ENCODE measurements at places on chromosomes 1 and 21.
A peak's percentile ranks its signal among the peaks of the same experiment; 100 is the strongest.

GRCh38 chr21:41876928-41877652, 2.1 kb downstream of the PRDM15 start:
- DNase-seq: no peak

DNA sequence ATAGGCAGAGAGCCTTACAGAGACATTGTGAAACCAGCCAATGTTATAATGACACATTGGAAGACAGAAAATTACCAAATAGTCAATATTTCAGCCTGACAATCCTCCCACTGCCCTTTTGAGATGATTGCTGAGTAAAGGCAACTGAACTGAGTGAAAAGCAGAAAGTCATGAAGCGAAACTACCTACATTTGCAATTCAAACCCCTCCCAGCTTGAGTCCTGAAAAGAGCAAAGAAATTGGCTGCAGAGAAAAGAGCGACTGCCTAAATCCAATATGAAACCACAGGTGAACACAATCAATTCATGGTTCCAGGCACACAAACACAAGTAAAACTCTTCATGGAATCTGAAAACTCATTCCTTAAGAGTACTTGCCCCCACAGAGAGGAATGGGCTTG, 143.4 kb upstream of the CHRM3 start:
- DNase-seq: no peak

- no peak for DNase-seq
Measured at GRCh38 chr1:63005812-63006211, 221.9 kb downstream of the ATG4C start.

- no peak for DNase-seq
Measured at GRCh38 chr1:26401891-26402290, 8.7 kb upstream of the LIN28A start.

DNA sequence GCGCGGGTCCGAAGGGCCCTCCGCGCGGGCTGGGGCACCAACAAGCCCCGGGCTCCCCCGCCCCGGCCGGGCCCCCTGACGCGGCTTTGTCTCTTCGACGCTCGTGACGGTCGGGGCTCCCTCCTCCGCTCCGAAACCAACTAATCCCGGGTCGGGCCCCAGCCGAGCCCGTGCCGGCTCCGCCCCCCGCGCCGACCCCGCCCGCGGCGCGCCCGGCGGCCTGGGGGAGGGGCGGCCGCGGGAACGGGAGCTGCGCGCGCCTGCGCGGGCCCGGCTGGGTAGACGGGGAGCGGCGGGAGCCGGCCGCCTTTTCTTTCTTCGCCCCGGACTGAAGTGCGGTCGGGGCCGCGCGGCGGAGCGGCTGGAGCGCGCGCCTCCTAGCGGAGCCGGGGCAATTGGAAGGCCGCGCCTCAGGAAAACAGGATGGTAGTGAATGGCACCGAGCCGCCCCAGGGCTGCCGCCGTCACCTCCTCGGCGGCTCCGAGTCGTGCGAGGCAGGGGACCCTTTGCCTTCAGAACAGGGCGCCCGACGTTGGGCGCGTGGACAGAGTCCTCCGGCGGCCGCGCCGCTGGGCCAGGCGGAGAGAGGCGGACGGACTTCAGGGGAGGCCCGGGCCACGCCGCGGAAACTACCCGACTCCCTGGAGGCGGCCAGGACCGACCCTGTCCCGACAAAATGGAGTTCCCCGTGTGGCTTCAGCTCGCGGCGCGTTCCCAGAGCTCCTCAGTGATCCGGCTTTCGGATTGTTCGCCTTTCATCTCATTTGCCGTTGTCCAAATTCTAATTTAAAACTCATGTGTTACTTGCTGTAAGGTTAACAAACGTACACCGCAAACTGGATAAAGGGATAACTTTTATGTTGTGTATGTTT, at the start of gene TP53BP2:
Gene TP53BP2 (minus strand): TSS at position 138 of the 873 bp plus-strand sequence. CDS start 267 bp downstream, outside the sequence.
- DNase-seq: peak; percentile 93

DNA sequence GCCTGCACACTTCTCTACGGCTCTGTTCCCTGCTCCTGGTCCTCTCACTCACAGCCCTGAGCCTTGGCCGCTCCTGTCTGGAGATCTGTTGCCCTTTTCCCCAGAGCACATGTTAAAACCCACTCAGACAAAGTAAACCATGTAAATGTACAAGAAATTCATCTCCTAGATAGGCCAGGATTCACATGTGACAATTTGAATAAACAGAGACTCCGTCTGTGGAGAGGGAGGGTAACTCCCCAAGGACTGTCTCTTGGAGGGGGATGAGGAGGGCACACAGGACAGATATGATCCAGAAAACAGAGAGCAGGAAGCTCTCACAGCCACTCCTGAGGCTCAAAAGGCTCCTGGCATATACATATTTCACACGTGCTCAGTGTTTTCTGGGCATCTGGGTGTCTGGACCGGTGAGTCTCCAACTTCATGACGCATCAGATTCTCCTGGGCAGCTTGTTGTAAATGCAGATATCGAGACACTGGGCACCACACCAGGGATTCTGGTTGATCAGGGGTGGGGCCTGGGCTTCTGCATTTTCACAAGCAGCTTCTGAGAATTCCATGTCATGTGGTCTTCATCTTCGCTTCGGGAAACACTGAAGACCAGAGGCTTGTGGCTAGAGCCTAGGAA, 6.4 kb upstream of the KAZN start:
- DNase-seq: no peak

GRCh38 chr1:191857600-191857999, 300.7 kb upstream of the RGS18 start:
- DNase-seq: no peak

DNA sequence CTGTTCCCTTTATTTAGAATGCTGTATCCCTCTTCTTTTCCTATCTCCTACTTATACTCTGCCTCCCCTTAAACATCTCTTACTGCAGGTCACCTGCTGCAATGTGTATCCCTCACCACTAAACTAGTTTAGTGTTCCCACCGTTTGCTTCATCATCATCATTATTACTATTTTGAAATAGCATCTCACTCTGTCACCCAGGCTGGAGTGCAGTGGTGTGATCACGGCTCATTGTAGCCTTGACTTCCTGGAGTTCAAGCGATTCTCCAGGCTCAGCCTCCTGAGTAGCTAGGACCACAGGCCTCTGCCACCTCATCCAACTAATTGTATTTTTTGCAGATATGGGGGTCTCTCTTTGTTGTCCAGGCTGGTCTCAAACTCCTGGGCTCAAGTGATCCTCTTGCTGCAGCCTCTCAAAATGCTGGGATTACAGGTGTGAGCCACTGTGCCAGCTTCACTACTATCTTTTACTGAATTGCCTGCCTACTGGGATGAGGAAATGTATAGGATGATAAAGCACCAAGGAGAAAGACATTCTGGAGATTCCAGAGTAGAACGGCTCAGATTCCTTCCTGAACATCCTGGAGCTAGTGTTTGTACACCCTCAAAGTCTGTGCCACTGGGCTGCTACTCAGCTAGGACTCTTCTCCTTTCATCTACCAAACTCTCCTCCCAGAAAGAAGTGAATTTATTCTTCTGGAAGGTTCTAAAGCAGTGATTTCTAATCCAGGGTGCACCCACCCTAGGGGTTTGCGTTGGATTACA, 8.6 kb upstream of the IFNAR1 start:
- no peak for DNase-seq

GRCh38 chr1:88433556-88433955, 250.5 kb upstream of the PKN2 start:
- DNase-seq: no peak

DNA sequence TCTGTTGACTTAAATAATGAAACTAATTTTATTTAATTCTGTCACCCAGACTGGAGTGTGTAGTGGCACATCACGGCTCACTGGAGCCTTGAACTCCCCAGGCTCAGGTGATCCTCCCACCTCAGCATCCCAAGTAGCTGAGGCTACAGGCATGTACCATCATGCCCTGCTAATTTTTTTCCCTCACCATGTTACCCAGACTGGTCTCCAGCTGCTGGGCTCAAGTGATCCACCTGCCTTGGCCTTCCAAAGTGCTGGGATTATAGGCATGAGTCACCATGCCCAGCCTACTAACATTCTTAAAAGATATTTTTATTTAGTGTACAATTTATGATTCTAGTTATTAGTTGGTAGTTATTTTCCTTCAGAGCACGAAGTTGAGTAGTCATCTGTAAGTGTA, 49.5 kb downstream of the NRDC start:
- peak; percentile 40 for DNase-seq

DNA sequence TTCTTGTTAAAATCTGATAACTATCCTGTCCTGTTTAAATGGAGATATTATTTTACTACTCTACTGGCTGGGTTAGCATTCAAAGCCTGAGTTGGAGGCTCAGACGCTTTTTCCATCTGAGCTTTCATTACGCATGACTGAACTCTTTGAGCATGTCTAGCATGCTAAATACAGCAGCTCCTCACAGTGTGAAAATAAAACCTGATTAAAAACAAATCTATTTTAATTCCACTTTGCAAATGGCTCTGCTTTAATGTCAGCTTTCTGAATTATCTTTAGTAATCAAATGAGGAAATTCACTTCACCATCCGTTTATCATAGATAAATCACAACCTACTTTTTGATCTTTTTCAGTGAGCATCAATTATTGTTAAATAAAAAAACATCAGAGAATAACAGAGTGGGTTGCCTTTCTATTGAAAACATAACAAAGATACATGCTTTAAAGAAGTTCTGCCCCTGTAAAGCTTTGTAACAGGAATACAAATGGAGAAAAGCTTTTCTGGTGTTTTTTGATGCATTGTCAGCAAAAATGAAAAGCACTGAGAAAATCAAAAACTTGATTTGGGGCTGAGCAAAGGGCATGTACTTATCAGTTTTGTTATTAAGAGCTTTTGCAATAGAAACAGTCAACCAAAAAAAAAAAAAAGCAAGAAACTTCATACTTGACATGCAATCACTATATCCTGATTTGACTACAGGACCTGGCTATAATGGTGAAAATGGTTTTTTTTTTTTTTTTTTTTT, 3.5 kb upstream of the SPEN start:
- DNase-seq: no peak

DNA sequence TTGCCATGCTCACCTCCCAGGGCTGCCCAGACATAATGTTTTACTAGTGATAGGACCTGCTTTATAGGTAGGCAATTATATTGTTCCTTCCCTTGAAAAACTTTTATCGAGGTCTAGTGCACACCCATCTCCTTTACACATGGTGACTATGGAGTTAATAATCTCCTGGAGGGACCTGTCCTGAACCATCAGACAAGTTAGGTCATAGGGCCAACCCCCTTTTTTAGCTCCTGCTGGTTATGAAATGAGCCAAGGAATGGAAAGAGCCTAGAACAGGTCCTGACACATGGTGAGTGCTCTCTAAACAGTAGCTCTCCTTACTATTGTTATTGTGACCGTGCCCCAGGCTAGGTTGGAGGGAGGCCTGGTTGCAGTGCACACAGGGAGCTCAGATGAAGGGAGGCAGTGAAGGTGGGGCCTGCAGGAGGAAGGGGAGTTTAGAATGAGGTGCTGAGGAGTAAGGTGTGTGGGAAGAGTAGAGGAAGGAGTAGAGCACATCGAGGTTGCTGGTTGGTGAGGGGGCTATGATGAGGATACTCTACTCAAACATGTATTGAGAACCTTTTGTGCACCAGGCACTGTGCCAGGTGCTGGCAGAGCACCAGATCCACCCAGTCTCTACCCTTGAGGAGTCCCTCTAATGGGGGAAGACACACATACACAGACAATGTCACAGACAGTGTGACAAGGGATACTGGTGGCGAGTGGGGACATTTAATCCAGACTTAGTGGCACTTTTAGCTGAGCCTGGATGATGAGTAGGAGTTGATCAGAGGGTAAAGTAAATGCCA, 14.1 kb upstream of the LMNA start:
- no peak for DNase-seq

- no peak for DNase-seq
Measured at GRCh38 chr1:106344494-106344893, 712.0 kb upstream of the PRMT6 start.

GRCh38 chr1:118954301-118954905, 33.7 kb downstream of the TBX15 start:
- DNase-seq: no peak

DNA sequence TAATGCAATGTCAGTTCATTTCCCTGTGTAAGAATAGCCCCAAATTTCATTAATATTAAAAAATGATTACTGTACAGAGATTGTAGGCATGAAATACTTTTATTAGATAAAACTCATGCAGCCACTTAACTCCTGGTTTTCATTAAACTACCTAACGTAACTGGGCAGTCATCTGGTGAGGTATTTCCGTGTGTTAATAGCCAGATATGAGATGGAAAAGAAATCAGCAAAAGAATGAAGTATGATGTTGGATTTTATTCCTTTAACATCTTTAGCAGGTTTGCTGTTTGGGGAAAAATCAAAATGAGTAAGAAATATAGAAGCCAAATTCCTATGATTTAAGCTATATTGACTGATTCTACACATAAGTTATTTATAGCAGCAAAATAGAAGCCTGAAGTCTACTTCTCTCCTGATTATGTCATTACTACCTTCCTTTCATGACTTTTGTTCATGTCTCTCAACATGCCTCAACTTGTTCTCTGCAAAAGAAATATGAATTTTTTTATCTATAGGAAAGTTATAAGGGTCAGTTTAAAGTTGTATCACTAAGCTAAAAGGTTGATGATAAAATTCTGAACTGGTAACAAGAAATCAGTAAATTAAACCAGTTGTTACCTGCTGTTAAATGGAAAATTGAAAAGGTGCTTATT, 42.6 kb downstream of the CCDC18 start:
- no peak for DNase-seq

DNA sequence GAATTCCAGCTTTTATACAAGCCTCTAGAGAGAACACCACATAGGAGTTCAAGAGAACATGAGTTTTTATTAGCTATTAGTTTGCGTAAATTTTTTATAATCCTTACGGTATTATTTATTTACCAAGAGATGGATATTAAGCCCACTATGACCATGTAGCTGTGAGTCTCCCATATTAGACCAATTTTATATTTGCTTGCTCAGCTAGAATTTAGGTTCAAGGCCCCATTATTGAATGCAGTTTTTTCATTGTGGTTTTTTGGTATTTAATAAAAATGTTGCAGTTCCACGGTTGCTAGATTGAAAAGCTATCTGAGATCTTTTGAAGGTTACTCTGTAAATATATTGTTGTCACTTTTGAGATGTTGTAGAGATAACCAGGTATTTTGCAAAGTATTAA, 2.9 kb downstream of the PPP1R8 start:
- no peak for DNase-seq

DNA sequence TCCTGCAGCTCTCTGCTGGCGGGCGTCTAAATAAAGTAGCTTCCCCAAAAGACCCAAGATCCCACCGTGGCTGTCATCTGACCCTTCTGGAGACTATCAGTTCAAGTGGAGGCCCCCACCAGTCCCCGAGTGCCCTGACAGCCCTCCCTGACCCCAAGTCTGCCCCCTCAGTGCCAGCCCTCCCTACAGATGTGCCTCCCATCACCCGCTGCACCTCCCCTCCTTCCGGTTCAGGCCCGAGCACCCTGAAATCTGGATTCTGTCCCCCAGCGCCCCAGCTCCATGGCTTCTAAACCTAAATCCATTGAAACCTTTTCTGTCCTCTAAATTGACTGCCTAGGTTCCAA, 595 bp downstream of the IL10RB start:
- DNase-seq: no peak

DNA sequence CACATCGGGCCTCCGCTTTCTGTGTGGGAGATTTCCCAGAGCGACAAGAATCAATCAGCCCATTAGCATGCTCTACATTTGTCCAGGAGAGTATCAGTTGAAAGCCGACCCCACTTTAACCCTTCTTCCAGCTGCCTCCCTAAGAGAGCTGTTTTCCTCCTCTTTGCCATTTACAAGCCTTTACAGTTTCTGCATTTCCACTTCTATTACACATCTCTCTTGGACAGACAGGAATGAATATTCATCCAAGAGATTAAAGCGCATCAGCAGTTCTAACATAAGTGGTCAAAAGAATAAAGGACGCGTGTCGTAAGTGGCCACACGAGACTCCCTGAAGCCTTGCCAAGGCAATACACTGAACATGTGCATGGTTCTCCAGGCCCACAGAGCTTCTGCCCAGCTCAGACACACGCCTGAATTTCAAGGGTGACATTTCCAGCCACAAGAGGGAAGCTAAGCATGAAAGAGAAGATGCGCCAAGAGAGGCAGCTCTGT, 47.3 kb downstream of the FAM78B start:
- DNase-seq: no peak
